ENCODE measurements at places on chromosomes 5 and 9. TPM values are rescaled to one million over a fixed set of nuclear protein-coding genes. Genes with fewer than 3 reads are reported as not detected.

HARS1 gene
- total RNA-seq = 41.7 TPM

ROPN1L gene
- 3.2 TPM for total RNA-seq

LHX6 gene
- 1.5 TPM for total RNA-seq

LCN12 gene
- total RNA-seq = 0.36 TPM

DCTN4 gene
- 102 TPM for total RNA-seq

CTNNA1 gene
- total RNA-seq = 162 TPM

DNM1 gene
- total RNA-seq = 120 TPM

TSSK1B gene
- total RNA-seq = 0.73 TPM

CFAP77 gene
- 0.36 TPM for total RNA-seq

CEMIP2 gene
- 43.7 TPM for total RNA-seq

HACD4 gene
- total RNA-seq = 1.5 TPM

CENPP gene
- 7.0 TPM for total RNA-seq

PCDHB8 gene
- total RNA-seq = 6.9 TPM

CDX1 gene
- not detected for total RNA-seq

BNC2 gene
- total RNA-seq = 5.2 TPM

PCDHGC5 gene
- total RNA-seq = 16.4 TPM

EPB41L4A gene
- 130 TPM for total RNA-seq

CSF2 gene
- not detected for total RNA-seq

TMEM215 gene
- 0.91 TPM for total RNA-seq

FOXD4L6 gene
- 0.36 TPM for total RNA-seq

NDUFS4 gene
- 55.9 TPM for total RNA-seq

LCN15 gene
- total RNA-seq = not detected

ZNF483 gene
- 41.5 TPM for total RNA-seq

PTGS1 gene
- total RNA-seq = 1.2 TPM

DMRT3 gene
- total RNA-seq = not detected

CSF1R gene
- 8.7 TPM for total RNA-seq

IL7R gene
- 0.27 TPM for total RNA-seq

FAM169A gene
- total RNA-seq = 60.1 TPM

IL13 gene
- total RNA-seq = not detected

C8G gene
- total RNA-seq = not detected
